CD8-positive, alpha-beta memory T cell (primary cell): ENCODE measurements at places on chromosomes 4 and X.

- no peak for DNase-seq
Measured at GRCh38 chr4:136112116-136112515, 1420.2 kb downstream of the PCDH18 start.

DNA sequence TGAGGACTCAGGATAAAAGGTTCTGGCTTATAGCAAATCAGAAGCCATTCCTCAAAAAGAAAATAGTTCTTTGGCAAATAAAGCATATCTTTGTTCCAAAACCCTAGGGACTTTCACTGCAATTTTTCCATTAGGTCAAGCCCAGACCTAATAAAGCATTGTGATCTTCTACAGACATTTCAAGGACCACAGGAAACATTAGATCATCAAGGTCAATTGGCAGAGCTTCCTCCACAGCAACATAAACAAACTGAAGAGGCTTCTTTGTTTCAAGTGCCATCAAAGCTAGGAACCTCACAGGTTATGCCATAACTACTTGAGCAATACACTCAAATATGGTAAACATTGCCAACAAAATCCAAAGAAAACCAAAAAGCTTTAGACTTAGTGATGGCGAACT is 144.9 kb downstream of the ANXA5 start:
- DNase-seq: no peak

- no peak for DNase-seq
Measured at GRCh38 chr4:163110442-163110841, 56.2 kb downstream of the NAF1 start.

GRCh38 chrX:119880552-119881437 is 9.2 kb downstream of the NDUFA1 start:
- DNase-seq: no peak

- no peak for DNase-seq
Measured at GRCh38 chr4:3046162-3046561, 28.2 kb downstream of the HTT-AS start.

- no peak for DNase-seq
Measured at GRCh38 chrX:154142386-154142785, 1.7 kb upstream of the OPN1LW start.

DNA sequence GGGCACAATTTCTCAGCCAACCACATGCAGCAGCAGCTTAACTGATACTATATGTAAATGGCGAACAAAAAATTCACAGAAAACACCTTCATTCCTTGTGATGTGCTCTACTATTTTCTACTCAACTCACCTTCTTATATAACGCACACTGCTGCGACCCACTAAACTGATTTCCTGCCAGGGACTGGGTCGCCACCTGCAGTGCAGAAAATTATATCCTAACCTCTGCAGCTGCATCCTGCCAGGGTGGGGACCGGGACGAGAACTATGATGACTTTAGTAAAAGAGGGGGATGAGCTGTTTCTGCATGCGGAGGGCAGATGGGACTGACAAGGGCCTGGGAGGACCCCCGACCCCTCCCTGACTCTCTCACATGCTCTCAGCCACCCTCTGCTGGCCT is 27.4 kb downstream of the ABLIM2 start:
- no peak for DNase-seq

- DNase-seq: no peak
Measured at GRCh38 chr4:184344435-184344834, 126.8 kb upstream of the ENPP6 start.

- DNase-seq: no peak
Measured at GRCh38 chr4:76610751-76611547, 175.9 kb downstream of the SHROOM3 start.
